ENCODE measurements at places on chromosomes 5 and 9. TPM values are rescaled to one million over a fixed set of nuclear protein-coding genes. Genes with fewer than 3 reads are reported as not detected.
A peak's percentile ranks its signal among the peaks of the same experiment; 100 is the strongest.

DNA sequence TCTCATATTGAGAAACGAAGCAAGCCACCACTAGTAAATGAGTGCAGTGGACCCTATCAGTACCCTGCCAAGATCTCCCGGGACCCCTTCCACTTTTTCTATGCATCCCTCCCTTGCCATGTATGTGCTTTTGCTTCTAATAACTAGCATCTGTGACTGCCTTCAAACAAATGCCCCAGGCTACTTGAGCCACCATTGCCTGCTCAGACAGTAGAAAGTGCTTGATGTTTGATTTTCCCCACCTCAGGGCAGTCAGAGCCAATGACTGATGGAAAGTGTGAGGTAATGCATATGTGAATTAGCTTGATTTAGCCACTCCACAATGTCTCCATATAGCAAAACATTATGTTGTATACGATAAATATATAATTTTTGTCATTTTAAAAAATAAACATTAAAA lies 797.3 kb upstream of the ACO1 start:
- DNase-seq = no peak

GRCh38 chr5:171681677-171682076 lies 103.9 kb upstream of the SMIM23 start:
- peak; percentile 22 for DNase-seq

DNA sequence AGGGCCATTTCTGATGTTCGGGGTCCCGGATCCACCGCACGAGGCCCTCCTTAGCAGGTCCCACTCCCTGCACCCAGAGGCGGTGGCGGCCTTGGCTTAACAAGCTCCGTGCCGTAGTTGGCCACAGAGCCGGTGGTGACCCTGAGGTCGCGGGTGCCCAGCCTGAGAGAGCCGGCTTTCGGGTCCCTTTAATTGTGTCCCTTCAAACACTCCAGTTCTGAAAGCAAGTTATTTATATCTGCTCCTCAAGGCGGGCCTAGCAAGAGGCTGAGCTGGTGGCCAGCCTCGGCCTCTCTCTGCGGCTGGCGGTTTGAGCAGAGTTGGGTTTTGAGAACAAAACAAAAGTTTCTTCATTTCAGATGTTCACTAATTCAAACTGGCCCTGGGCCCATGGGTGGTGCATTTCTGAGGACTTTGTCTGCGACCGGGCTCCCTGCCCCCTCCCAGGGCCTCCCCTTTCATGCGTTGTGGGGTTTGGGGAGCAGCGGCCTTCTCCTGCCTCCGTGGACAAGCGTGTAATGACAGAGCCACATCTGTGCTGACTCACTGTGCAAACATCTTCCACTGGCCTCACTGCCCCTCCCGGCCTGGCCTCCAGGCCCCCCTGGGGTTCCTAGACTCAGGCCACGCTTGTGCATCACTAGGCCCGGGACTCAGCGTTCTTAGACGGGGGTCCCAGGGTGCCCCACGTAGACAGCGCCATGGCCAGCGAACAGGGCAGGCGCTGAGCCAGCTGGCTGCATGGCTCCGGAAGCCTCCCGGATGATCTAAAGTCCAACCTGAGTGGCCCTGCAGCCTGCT lies 49.4 kb upstream of the COL5A1 start:
- DNase-seq = peak; percentile 91

DNA sequence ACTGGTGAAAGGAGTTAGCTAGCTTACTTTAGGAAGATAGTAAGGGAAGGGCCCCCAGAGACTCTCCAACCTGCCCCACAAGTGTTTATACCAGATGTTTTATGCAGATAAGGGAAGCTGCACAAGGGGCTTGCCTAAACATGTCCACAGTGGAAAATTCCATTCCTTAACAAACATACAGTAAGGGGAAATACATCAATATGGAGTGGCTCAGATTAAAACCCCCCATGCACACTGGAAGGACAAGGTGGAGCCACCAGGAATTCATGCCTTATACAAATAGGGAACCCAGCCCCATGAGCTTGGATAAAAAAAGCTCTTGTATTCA lies 106.3 kb upstream of the GPBP1 start:
- DNase-seq = peak; percentile 19

Gene CDHR2
- total RNA-seq = not detected

Gene PCDHB3
- 0.74 TPM for total RNA-seq

Gene SPINK5
- total RNA-seq = not detected

Gene OR2S2
- total RNA-seq = not detected

Gene SH3PXD2B
- 46.7 TPM for total RNA-seq
